ENCODE measurements at places on chromosomes 1 and 21.
A peak's percentile ranks its signal among the peaks of the same experiment; 100 is the strongest.

DNA sequence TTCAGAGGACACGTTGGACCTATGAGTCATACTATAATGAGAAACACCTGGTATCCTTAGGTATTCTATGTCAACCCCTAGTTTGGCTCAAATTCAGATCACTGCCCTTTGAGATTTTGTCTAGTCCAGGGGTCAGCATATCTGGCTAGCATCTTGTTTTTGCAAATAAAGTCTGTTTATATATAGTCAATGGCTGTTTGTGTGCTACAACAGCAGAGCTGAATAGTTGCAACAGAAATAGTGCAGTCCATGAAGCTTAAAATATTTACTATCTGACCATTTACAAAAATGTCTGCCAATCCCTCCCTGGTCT lies 48.5 kb upstream of the EDEM3 start:
- DNase-seq, result peak; percentile 45

GRCh38 chr1:170030212-170030611 lies 44.3 kb downstream of the KIFAP3 start:
- no peak for DNase-seq

GRCh38 chr21:43806017-43806710 lies 16.8 kb downstream of the RRP1 start:
- DNase-seq, result no peak

DNA sequence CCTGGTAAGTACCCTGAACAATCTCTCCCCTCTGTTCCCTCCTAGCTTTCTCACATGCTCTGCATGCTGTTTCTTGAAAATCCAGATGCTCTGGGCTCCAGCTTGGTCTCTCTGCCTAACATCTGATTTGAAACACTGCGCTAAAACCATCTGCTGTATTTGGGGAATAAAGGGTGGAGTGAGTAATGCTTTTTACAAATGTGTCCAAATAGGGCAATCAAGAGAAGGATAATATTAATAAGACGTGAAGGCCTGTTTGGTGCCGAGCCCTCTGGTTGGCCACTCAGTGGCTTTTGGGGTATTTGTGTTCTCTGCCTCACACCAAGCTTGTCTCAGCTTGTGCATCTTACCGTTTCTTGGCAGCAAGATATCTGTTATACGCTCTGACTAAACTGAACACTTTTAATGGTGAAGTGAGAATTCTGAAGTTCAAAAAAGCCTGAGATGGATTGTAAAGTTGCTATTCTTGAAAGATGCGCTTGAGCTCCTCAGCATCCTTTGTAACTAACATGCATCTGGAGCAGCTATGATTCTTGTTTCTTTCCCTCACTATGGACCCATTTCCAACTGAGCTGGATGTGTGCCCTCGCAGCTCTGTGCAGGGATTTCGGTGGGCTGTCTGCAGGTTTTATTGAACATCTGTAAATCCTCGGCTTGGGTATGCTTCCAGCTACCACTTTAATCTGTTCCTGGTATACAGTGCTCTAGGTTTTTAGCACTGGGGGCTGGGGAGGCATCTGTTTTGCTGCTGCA lies 269.4 kb downstream of the RWDD3 start:
- no peak for DNase-seq

GRCh38 chr1:54551891-54552290 lies 3.9 kb downstream of the ACOT11 start:
- DNase-seq, result no peak

- DNase-seq, result no peak
These were observed 22.4 kb downstream of the ESRRG start for GRCh38 chr1:216700779-216701178.

DNA sequence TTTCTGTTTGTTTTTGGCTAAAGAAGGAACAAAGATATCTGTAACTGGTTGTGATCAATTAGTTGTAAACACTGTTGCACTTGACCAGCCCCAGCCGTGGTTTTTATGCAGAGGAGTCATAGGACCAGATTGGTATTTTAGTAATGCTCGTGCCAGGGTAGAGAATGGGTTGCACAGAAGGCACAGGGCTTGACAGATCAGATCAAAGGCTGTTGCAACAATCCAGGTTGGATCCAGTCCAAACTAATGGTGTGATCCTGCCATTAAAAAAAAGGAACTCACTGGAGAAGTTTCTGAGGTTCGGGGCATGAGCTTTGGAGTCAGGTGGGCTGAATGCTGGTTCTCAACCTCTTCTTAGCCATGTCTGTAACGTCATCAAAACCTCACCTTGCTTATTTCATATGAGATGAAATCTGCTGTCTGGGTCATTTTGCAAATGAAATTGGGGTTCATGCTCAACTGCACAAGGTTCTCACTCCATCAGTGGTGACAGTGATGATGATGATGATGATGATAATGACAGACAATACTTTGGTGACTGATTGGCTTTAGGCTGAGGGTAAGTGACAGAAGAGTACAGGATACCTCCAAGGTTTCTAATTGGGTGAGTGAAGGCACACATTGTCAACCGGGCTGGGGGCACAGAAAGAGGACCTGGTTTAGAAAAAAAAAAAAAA lies 43.1 kb downstream of the ZNF281 start:
- DNase-seq, result peak; percentile 48

GRCh38 chr1:164830628-164831027 lies 271.6 kb downstream of the PBX1 start:
- DNase-seq, result no peak

DNA sequence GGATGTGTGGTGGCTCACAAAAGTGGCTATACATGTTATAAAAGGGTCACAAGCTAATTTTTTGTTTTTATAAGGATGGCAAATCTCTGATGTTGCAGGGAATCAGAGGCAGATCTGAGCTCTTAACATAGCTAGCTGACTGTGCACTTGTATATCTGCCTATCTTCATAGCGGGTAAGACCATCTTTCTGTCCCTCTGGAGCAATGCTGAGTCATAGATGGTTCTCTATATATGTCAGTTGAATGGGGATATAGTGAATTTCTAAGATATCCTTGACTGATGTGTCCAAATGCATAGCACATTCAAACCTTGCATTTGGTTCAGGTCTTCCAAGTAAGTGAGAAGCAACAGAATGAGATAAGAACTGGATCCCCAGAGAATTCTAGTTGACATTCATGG lies 272.6 kb upstream of the PROX1 start:
- no peak for DNase-seq

DNA sequence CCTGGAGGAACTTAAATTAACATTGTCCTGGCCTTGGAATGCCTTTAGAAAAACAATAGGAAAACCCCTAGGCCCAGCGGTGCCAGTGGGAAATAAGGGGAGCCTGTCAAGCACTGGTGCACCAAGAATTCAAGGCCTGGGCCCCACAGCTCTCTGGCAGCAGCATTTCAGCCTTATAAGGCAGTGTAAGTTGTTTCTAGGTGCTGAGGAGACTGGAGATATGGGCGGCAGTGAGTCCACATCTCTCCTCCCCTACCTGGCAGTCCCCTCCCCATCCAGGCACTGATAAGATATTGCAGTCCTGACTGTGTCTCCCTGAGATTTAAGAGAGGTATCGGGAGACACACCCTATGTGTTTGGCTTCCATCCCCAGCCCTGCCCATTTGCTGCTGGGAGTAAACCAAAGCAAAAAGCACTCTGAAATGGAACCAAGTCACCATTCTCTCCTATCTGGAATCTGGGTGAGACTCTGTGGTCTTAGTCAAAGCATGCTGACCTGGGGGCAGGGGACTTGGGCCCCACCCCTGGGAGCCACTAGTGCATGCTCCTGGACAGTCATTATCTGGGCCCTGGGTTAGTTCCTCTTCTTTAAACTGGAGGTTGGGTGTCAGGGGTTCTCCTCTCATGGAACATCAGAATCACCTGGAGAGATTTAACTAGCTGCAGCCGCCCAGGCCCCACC lies 30.5 kb downstream of the DEGS1 start:
- no peak for DNase-seq
